ENCODE measurements at places on chromosomes 1 and 21. TPM values are rescaled to one million over a fixed set of nuclear protein-coding genes. Genes with fewer than 3 reads are reported as not detected.
A peak's percentile ranks its signal among the peaks of the same experiment; 100 is the strongest.

The FABP3 gene
- total RNA-seq: not detected

The CNR2 gene
- 0.04 TPM for total RNA-seq

The SOD1 gene
- total RNA-seq: 231 TPM

The CD5L gene
- total RNA-seq: not detected

The MAN1C1 gene
- 31.1 TPM for total RNA-seq

The TRIM62 gene
- 10.2 TPM for total RNA-seq

The NOS1AP gene
- not detected for total RNA-seq

DNA sequence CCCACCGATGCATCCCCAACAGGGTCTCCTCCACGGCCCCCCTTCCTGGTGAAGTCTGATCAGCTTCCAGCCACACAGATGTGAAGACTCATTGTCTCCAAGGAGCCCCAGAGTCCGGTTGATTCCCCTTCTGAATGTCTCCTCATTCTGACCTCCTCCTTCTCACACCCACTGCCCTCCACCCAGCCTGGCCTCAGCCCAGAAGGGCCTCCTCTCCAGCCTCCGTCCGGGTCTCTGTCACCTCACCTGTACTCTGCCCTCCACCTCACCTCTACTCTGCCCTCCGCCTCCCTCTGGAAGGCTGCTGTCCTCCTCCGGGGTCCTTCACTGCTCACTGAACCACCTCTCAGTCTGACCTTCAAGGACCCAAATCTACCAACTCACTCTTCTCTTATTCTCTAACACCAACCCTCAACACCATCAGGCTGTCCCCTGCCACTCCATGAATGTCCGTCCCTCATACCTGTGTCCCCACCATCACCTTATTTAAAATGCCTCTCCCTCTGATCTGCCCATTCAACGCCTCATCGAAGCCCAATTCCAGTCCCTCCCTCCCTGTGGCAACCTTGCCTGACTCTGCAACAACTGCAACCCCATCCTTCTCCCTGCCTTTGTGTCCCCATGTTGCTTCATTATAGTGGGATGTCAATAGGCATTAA, 201.2 kb downstream of the TOMM20 start:
- DNase-seq: no peak
- H3K36me3 ChIP-seq: peaks cover 9% of the 10 kb centered on the region
- peak overlapping the region; percentile 94 for H3K27ac ChIP-seq
- peaks cover 66% of the 10 kb centered on the region for H3K4me1 ChIP-seq
- peak overlapping the region; percentile 8 for H3K4me3 ChIP-seq

- no peaks in the 10 kb centered on the region for H3K36me3 ChIP-seq
- peak overlapping the region; percentile 10 for H3K27ac ChIP-seq
- H3K4me1 ChIP-seq: peaks cover 2% of the 10 kb centered on the region
- H3K27me3 ChIP-seq: peaks cover 4% of the 10 kb centered on the region
Observed at GRCh38 chr1:89369331-89369730, 5.5 kb downstream of the GBP6 start.

- H3K4me3 ChIP-seq: no peak overlapping the region
- H3K27me3 ChIP-seq: peaks cover 2% of the 10 kb centered on the region
- H3K27ac ChIP-seq: no peak overlapping the region
- H3K4me1 ChIP-seq: no peaks in the 10 kb centered on the region
Observed at GRCh38 chr1:50257940-50258685, 149.4 kb downstream of the ELAVL4 start.

DNA sequence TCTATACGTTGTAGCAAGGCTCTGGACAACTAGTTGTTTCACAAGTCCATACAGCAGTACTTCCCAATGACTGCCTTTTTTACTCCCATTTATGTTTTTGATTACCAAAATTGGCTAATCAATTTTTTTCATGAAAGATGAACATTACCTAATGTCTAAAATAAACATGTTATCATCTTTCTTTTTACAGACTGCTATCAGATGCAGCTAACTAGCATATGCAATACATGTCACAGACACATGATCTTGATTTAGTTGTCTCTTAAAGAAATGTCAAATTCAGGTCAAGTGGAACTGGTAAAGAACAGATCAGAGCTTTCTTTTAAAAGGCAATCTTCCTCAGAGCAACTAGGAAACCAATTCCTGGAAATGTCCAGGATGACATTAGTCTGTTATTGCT, 630 bp upstream of the DBT start:
- peaks cover 2% of the 10 kb centered on the region for H3K36me3 ChIP-seq
- peaks cover 9% of the 10 kb centered on the region for H3K4me1 ChIP-seq
- DNase-seq: no peak
- H3K27ac ChIP-seq: no peak overlapping the region

GRCh38 chr1:183936791-183937190, 100.7 kb downstream of the COLGALT2 start:
- no peak overlapping the region for H3K4me3 ChIP-seq
- H3K36me3 ChIP-seq: no peaks in the 10 kb centered on the region
- no peak overlapping the region for H3K27ac ChIP-seq
- no peak for DNase-seq
- H3K4me1 ChIP-seq: peaks cover 2% of the 10 kb centered on the region
- peaks cover 2% of the 10 kb centered on the region for H3K27me3 ChIP-seq

DNA sequence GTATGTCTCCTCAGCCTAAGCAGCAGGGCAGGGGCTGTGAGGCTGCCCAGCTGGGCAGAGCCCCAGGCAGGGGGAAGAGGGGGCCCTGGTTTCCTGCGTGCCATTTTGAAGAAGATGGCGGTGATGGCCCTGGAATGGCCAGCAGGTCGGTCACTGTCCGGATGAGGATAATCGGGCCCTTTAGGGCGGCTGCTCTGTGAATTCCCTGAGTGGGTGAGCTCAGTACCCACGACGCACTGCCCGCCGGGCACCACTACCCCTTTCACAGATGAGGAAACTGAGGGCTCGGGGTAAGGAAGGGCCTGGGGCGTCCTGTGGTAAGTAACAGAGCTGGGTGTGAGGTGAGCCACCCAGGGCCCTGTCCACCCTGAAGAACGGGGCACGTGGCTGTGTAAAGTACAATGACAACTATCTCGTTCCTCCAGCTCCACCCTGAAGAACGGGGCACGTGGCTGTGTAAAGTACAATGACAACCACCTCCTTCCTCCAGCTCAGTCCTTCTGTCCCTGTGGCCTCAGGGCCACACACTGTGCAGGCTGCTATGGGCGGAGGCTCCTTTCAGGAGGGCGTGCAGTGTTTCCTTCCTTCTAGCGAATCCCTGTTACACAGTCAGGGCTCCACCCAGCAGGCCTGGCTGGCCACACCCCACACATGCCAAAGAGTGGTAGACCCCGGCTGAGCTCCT, 23.2 kb downstream of the ITGB2 start:
- H3K27me3 ChIP-seq: no peaks in the 10 kb centered on the region
- peaks cover 56% of the 10 kb centered on the region for H3K36me3 ChIP-seq
- no peak for DNase-seq
- H3K4me3 ChIP-seq: no peak overlapping the region
- peaks cover 19% of the 10 kb centered on the region for H3K4me1 ChIP-seq
- H3K27ac ChIP-seq: peak overlapping the region; percentile 31

- peaks cover 26% of the 10 kb centered on the region for H3K36me3 ChIP-seq
- H3K27ac ChIP-seq: peak overlapping the region; percentile 99
- DNase-seq: no peak
- peaks cover 39% of the 10 kb centered on the region for H3K4me1 ChIP-seq
- H3K27me3 ChIP-seq: no peaks in the 10 kb centered on the region
Observed at GRCh38 chr1:67687198-67687545, 2.2 kb downstream of the GADD45A start.

- no peak overlapping the region for H3K27ac ChIP-seq
- H3K36me3 ChIP-seq: peaks cover 45% of the 10 kb centered on the region
- no peak for DNase-seq
- no peaks in the 10 kb centered on the region for H3K4me1 ChIP-seq
- H3K27me3 ChIP-seq: no peaks in the 10 kb centered on the region
Observed at GRCh38 chr1:46647611-46648010, 20.6 kb downstream of the ATPAF1 start.

- no peak overlapping the region for H3K27ac ChIP-seq
- H3K4me3 ChIP-seq: no peak overlapping the region
- DNase-seq: no peak
- H3K4me1 ChIP-seq: peaks cover 3% of the 10 kb centered on the region
- H3K27me3 ChIP-seq: no peaks in the 10 kb centered on the region
Observed at GRCh38 chr1:117104986-117105385, 16.6 kb downstream of the TRIM45 start.

DNA sequence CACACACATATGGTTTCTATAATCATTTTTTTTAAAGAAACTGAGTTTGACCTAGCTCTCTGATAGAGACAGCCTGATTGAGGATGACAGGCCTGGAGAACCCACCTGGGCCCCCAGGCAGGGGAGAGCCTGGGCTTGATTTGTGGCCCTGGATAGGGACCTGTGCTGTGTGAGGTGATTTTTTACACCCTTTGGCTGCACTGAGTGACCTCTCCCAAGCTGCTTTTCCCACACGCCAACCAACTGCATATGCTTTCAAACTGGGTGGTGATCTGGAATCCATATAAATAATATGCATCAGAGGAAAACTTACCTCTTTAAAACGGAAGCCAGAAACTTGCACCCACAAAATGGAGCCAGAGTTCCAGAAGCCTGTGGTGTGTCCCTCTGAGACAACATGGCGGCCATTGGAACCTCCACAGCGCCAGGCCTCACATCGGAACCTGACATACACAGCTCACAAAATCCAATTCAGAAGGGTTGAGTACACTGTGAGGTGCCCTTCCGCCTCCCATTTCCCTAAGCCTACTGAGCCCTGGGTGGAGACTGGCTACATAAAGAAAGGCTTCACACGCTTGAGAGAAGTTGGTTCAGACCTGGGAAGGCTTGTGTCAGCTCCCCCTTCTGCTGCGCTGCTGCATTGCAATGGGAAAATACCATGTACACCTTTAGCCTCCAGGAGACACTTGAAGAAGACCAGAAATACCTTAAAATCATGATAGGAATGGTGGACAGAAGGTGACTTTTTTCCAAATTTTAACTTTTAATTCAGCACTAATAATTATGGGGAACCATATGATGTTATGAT, 160.7 kb downstream of the HHIPL2 start:
- no peaks in the 10 kb centered on the region for H3K27me3 ChIP-seq
- no peak overlapping the region for H3K4me3 ChIP-seq
- no peak for DNase-seq
- H3K4me1 ChIP-seq: no peaks in the 10 kb centered on the region
- no peak overlapping the region for H3K27ac ChIP-seq
- H3K36me3 ChIP-seq: no peaks in the 10 kb centered on the region

- no peaks in the 10 kb centered on the region for H3K36me3 ChIP-seq
- no peak overlapping the region for H3K4me3 ChIP-seq
- no peak overlapping the region for H3K27ac ChIP-seq
- no peaks in the 10 kb centered on the region for H3K27me3 ChIP-seq
- no peak for DNase-seq
- no peaks in the 10 kb centered on the region for H3K4me1 ChIP-seq
Observed at GRCh38 chr21:27152996-27153395, 186.1 kb upstream of the ADAMTS5 start.

DNA sequence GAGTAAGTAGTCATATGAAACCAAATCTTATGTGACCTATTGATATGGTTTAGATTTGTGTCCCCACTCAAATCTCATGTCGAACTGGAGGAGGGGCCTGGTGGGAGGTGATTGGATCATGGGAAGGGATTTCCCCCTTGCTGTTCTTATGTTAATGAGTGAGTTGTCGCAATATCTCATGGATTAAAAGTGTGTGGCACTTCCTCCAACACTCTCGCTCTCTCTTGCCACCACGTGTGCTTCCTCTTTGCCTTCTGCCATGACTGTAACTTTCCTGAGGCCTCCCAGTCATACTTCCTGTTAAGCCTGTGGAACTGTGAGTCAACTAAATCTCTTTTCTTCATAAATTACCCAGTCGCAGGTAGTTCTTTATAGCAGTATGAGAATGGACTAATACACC, 241.2 kb downstream of the RGS7 start:
- H3K27me3 ChIP-seq: no peaks in the 10 kb centered on the region
- DNase-seq: no peak
- H3K27ac ChIP-seq: no peak overlapping the region
- H3K4me3 ChIP-seq: no peak overlapping the region

GRCh38 chr1:30321996-30322858, 401.2 kb downstream of the MATN1 start:
- H3K4me1 ChIP-seq: no peaks in the 10 kb centered on the region
- no peaks in the 10 kb centered on the region for H3K36me3 ChIP-seq
- no peak overlapping the region for H3K4me3 ChIP-seq
- no peak for DNase-seq
- no peaks in the 10 kb centered on the region for H3K27me3 ChIP-seq

DNA sequence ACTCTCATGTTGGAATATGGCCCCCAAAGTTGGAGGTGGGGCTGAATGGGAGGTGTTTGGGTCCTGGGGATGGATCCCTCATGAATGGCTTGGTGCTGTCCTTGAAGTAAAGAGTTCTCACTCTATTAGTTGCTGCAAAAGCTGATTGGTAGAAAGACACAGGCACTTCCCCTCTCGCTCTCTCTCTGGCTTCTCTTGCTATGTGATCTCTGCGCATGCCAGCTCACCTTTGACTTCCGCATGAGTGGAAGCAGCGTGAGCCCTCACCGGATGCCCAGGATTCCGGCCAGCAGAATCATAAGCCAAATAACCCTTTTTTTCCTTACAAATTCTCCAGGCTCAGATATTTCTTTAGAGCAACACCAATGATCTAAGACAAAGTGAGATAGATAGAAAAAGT, 20.9 kb upstream of the CCSAP start:
- no peak for DNase-seq
- H3K27ac ChIP-seq: no peak overlapping the region
- H3K4me3 ChIP-seq: no peak overlapping the region
- H3K4me1 ChIP-seq: no peaks in the 10 kb centered on the region

- H3K4me3 ChIP-seq: no peak overlapping the region
- H3K4me1 ChIP-seq: no peaks in the 10 kb centered on the region
- H3K36me3 ChIP-seq: no peaks in the 10 kb centered on the region
- H3K27ac ChIP-seq: no peak overlapping the region
Observed at GRCh38 chr21:40924641-40925040, 77.7 kb upstream of the DSCAM start.

GRCh38 chr1:156591181-156591431, 470 bp upstream of the NAXE start:
- DNase-seq: no peak
- peaks cover 28% of the 10 kb centered on the region for H3K4me1 ChIP-seq
- H3K4me3 ChIP-seq: peak overlapping the region; percentile 78
- no peaks in the 10 kb centered on the region for H3K27me3 ChIP-seq
- peaks cover 13% of the 10 kb centered on the region for H3K36me3 ChIP-seq

GRCh38 chr1:235513495-235514366, 9.5 kb upstream of the B3GALNT2 start:
- H3K27me3 ChIP-seq: peaks cover 19% of the 10 kb centered on the region
- DNase-seq: peak; percentile 71
- no peak overlapping the region for H3K27ac ChIP-seq
- H3K4me1 ChIP-seq: no peaks in the 10 kb centered on the region

DNA sequence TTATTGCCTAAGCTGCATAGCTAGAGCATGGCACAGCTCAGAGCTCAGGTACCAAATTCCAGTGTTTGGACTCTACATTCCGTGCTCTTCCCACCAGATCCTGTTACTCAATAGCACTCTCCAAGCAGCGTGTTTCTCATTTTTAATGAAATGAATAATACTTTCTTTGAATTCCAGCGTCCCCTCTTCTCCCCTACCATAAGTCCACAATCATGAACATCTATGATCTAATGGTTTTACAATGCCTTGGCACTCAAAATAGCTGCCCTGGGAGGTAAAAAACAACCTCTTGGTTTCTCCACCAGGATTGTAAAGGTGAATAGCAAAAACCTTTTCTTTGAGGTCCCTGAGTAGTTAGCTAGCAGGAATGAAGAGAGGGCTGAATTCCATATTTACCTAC, 480.0 kb upstream of the PKN2 start:
- no peak for DNase-seq
- no peak overlapping the region for H3K4me3 ChIP-seq
- no peak overlapping the region for H3K27ac ChIP-seq
- H3K27me3 ChIP-seq: peaks cover 13% of the 10 kb centered on the region
- no peaks in the 10 kb centered on the region for H3K36me3 ChIP-seq

GRCh38 chr1:66439031-66439740, 94.8 kb upstream of the SGIP1 start:
- peaks cover 46% of the 10 kb centered on the region for H3K4me1 ChIP-seq
- no peak for DNase-seq
- H3K27me3 ChIP-seq: no peaks in the 10 kb centered on the region
- H3K36me3 ChIP-seq: no peaks in the 10 kb centered on the region
- no peak overlapping the region for H3K4me3 ChIP-seq

Measured in activated CD4-positive, alpha-beta T cell treated with anti-CD3 and anti-CD28 coated beads, Interleukin-2, amount 10 ng/mL, durations not matched to agents 7 days and 5 days (primary cell).